ENCODE measurements at places on chromosomes 1 and 21.

- DNase-seq: no peak
Observed at GRCh38 chr1:192979542-192979941, 79.6 kb downstream of the UCHL5 start.

- no peak for DNase-seq
Observed at GRCh38 chr1:151222130-151222529, 23.8 kb downstream of the PIP5K1A start.

DNA sequence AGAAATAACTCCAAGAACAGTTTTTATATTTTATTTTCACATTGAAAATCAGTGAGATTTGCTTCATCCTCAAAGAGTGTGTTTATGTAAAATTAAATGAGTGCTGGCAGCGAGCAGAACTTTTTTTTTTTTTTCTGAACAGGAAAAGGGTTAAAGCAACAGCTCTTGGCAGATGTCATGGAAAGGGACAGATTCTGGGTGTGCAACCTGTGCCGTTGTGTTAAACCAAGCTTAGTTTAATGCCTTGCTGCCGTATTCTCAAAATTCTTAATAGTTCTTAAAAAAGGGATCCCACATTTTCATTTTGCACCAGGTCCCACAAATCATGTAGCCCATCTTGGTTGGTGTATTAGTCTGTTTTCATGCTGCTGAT lies 227.4 kb upstream of the VAMP3 start:
- no peak for DNase-seq

DNA sequence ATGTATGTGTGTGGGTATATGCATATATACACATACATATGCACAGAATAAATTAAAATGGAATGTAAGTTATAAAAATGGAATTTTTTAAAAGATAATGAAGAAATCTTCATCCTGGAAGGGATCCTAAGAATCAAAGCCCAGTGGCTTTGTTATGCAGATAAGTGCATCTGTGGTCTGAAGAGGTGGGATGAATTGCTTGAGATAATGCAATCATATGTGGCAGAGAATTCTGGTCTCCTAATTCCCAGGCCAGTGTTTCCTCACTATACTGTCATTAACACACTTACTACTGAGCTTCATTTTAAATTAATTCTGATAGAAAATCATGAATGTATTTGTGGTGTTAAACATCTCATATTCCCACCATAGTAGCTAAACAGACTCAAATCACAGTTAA lies 86.7 kb upstream of the PRMT6 start:
- DNase-seq: no peak

- no peak for DNase-seq
Observed at GRCh38 chr1:158021721-158022120, 28.3 kb downstream of the KIRREL1 start.

DNA sequence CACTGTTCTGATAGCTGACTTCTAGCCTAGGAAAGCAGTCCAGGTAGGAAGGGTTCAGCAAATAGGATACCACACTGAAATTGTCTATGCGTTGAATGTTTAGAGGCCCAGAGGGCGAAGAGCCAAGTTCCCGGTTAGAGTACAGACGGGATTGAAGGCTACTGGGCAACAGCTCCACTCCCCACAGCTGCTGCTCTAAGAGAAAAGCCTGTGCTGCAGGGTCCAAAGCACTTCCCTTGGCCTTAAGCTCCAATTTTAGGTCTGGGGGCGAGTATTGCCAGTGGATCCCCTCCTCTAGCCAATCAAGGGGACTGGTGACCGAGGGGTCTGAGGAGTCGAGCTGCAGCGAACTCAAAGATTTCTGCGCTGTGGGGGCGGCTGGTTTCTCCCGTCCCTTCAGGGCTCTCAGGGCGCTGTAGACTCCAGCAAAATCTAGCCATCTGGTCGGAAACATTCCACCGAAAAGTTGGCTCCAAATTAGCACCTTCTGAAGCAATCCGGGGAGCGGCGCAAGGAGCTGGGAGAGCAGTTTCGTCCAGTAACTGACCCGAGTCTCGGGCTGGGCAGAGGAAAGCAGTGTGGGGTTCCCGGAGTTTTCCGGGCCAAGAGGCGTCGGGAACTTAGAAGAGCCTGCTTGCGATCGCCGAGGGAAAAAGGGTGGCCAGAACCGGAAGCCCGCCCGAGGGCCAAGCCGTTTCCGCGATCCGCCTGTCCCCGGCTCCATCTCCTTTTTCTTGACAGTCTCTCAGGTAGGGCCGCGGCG lies 748 bp downstream of the PPP1R15B start:
- peak; percentile 14 for DNase-seq

GRCh38 chr1:8259498-8260290 lies 58.2 kb upstream of the SLC45A1 start:
- DNase-seq: peak; percentile 53

GRCh38 chr1:42482635-42483153 lies 19.6 kb downstream of the CCDC30 start:
- no peak for DNase-seq

DNA sequence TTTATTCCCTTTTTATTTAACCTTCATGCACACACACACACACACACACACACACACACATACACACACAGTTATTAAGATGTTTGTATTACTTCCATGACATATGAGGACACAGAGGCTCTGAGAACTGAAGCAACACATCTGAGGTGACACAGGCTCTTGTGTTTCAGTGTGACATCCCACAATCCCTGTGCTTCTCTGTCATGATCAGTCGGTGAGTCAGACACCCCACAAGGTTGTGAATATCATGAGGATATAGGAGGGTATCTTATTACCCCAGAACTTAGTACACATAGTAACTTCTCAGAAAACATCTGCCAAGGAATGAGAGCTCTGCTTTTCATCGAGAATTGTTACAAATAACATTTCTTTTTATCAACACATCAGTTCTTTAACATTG lies 459.3 kb downstream of the PLPP3 start:
- DNase-seq: no peak

- no peak for DNase-seq
Observed at GRCh38 chr1:27257155-27257554, 22.7 kb downstream of the WDTC1 start.

GRCh38 chr1:10280439-10281350 lies 70.3 kb downstream of the KIF1B start:
- no peak for DNase-seq

- no peak for DNase-seq
Observed at GRCh38 chr1:170366980-170367379, 165.0 kb upstream of the GORAB start.

DNA sequence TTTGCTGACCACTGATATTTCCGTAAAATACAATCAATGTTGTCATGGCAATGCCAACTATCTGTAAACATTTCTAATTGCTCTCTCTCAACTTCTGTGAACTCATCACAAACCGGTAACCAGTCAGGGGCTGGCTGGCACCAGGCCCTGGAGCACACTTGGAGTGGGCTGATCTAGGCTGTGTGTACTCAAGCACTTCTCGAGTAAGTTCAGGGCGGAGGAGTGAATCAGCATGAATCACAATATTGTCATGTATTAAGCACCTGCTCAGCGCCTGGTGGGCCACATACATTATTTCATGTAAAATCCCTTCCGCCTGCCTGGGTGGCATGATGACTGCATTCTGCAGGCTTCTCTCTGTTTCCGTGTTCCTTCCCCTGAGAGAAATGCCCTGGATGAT lies 212.4 kb downstream of the FOXD2 start:
- peak; percentile 67 for DNase-seq

DNA sequence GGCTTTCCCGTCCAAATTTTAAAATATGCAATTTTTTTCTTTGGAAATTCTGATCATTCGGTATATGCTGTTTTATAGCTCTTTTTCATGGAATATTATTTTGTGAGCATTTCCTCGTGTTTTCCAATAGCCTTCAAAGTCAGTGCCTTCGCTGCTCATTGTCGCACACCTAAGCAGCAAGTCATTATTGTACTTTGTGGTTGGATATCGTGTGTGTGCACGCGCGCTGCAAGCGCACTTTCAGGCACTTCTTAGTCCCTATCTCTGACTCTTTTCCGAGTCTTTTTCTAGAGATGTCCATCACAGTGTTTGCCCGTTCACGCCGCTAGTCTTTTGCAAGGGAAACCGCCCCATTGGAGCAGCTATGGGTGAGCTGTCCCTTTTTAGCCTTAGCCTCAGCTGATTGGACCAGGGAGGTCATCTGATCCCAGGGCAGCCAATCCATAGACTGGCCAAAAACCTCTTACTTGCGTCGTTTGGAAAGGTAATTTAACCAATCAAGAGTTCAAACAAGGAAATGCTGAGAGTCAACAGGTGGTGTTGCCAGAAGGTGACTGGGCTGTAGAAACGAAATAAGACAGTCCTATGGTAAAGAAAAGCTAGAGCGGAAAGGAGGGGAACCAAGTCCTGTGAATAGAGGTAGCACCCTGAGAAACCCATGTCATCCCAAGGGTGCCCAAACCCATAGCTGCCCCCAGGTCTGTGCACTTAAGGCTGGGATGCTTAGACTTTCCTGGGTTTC lies 710 bp upstream of the HYI start:
- DNase-seq: peak; percentile 93

DNA sequence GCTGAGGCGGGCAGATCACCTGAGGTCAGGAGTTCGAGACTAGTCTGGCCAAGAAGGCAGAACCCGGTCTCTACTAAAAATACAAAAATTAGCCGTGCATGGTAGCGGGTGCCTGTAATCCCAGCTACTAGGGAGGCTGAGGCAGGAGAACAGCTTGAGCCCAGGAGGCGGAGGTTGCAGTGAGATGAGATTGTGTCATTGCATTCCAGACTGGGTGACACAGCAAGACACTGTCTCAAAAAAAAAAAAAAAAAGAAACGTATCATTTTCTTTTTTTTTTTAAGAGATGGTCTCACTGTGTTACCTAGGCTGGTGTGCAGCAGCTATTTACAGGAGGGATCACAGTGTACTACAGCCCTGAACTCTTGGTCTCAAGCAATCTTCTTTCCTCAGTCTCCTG lies 47.3 kb downstream of the ITGB3BP start:
- no peak for DNase-seq

DNA sequence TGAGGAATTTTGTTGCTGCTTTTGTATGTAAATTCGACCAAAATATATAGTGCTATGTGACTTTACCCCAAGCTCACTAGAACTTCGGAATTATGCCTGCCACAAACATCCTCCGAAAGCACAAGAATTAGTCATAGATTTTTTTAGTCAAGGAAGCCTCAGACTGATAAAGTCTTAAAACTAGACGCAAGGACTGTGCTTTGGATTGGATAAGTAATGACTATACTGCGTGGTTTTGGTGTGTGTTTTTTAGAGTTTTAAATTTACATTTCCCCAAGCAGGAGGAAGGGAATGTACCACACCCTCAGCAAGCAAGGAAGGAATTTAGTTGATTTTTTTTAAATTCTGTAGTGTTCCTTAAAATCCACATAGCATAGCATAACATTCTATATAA lies 10.3 kb downstream of the WLS start:
- DNase-seq: no peak

DNA sequence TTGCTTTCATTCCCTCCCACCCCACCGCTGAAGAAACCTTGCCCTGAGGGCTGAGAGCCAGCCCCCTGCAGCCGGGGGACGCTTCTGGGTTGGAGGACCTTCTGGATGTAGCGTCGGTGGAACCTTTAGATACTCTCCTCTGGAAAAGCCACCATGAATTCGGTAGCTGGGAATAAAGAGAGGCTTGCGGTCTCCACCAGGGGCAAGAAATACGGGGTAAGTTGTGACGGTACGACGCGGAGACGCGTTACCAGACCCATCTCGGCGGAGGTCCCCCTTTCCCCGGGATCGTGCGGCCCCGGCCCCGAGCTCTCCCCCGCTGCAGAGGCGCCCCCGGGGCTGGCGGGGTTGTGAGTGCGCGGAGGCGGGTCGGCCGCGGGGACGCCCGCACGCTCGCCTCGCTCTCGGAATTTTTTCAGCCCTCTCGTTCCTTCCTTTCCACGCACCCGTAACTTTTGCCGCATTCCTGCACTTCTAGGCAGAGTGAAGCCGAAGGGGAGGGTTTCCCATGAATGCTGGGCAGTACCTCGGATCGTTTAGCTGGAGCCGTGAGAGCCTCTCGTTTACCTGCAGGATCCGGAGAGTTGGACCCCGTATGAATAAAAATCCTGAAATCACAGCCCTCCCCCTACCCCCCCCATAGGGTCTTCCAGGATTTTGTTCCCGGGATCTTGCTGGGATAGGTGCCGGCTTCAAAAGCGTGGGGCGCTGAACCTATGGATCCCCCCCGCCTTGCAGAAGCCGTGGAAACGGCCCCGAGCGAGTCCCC lies 671 bp downstream of the KIF26B start:
- peak; percentile 75 for DNase-seq

DNA sequence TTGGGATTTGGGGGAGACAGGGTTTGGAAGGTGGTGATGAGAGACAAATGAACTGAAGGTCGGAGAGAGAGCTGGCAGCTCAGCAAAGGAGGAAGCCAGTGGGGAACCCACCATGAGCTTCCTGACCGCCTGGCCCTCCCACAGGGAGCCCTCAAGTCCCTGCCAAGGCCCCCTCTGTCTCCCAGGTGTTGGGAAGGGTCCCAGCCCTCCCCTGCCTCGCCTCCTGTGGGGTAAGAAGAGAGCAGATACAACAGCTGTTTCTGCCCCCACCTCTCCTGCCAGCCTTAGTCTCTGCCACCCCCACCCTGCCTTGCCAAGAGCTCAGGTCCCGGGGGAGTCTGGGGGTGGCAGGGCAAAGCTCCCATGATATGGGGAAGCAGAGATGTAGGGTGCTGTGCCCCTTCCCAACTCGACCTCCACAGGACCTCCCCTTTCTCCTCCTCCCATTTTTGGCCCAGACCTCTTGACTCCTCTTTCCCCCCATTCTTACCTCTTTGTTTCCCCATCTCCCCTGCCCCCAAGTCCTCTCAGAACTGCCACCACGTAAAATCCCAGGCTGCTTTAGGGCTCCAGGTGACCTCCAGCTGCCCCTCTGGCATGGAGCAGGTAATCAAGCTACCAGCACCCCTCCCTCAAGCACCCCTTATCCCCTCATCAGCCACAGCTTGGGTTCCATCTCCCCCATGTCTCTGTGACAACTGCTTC lies 556 bp downstream of the S100A1 start:
- DNase-seq: no peak

GRCh38 chr21:14116080-14116481 lies 94.7 kb downstream of the LIPI start:
- no peak for DNase-seq

DNA sequence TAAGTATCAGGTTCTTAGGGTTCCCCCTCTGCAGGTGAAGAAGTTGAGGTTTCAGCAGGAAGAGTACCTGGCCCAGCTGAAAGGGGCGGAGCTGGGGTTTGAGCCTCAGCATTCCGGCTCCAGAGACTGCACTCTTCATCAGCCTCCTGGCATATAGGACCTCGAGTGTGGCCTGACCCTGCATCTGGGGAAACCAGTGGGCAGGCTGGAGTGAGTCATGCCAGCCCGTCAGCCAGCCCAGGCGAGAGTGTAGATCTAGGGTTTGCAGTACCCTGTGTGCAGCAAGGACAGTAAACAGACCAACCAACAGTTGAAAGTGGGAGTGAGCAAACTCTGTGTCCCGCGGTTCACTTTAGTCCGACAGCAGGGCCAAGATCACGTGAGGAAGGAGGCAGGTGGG lies 14.1 kb downstream of the MFSD2A start:
- DNase-seq: no peak

GRCh38 chr1:154741327-154741726 lies 128.8 kb downstream of the KCNN3 start:
- no peak for DNase-seq

DNA sequence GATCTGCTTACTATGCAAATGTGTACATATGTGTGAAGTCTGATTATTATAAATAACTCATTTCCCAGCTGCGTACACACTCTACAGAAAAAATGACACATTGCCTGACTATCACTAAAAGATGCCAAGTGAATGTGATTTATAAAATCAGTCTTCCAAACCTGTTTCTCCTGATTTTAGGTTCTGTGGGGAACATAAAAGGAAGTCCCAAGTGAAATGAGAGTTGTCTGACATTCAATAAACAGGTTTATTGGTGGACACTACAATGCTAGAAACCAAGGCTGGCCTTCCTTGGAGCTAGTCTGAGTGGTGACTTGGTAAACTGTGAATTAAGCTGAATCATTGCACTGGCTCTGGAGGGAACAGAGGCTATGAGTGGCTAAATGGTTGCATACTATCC lies 287.9 kb upstream of the ESRRG start:
- DNase-seq: no peak

All from NCI-H1092 treated with DMSO at 0.1 percent for 48 hours (cell line).